Left kidney (tissue), 8 donors: ENCODE measurements at places on chromosomes 7 and 10.

DNA sequence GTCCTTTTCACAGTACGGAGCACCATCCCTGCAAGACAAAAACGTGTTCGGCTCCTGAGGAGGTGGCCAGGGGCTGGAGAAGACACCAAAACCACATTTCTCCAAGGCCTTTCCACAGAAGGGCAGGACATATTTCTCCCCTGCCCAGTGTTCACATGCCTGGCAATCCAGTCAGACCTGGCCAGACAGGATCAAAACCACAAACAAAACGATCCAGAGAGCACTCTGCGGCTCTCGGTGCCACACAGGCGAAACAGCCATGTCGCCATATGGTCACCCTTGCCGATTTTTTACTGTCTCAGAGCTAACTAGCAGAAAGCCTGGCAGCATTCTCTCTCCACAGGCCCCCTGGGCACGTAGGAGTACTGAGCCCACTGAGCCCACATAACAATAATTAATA is 113.0 kb downstream of the ABLIM1 start:
- no peak for DNase-seq

- DNase-seq: no peak
Measured at GRCh38 chr7:56125831-56126230, 9.6 kb upstream of the NUPR2 start.

GRCh38 chr7:138755331-138755747 is 42.5 kb upstream of the TMEM213 start:
- DNase-seq: no peak

DNA sequence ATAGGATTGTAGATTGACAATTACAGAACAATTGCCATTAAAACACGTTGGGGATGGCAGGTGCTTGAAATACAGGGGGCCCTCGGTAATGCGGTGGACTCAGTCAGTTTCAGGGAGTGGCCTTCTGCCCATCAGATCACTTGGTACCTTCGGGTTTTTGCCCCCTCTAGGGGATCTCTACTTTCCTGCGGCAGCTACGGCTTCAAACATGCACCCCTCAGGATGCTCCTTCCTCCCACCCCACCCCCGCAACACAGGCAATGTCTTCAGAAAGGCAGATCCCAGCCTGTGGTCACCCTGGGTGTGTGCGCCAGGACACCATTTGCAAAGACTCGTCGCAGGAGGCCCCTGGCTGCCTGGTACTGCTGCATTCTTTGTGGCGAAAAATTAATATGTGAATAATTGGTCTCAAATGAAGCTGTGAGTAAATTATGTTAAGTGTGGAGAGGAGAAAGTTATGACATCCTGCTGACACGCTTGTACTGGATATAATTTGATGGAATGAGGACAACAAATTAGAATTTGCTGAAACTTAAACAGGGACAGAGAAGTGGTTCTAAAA is 431.0 kb upstream of the MKI67 start:
- no peak for DNase-seq

DNA sequence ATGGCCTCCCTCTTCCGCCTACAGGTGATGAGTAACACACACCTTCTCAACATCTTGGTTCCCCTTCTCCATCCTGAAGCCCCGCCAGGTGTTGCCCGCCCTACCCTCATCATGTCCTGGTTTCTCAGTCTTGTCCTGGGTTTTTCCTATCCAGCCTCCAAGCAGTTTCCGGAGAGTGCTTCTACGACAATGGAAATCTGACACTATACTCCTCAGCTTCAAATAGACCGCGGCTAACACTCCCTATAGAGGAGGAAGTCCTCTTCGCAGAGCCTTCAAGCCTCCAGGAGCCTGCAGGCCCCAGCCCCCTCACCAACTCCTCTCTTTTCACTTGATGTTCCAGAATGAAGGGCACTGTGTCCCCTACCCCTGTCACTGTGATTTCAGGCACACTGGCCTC is 147.4 kb downstream of the PRPF18 start:
- DNase-seq: no peak

GRCh38 chr10:30103595-30104320 is 44.4 kb upstream of the JCAD start:
- DNase-seq: no peak
